ENCODE measurements at places on chromosomes 16 and 17. TPM values are rescaled to one million over a fixed set of nuclear protein-coding genes. Genes with fewer than 3 reads are reported as not detected.

TBC1D3C gene
- total RNA-seq: not detected

GRCh38 chr17:43456029-43456428 is 27.7 kb upstream of the DHX8 start:
- peaks cover 6% of the 10 kb centered on the region for H3K4me1 ChIP-seq
- H3K4me3 ChIP-seq: no peak overlapping the region
- no peaks in the 10 kb centered on the region for H3K27me3 ChIP-seq
- DNase-seq: no peak

GRCh38 chr16:55390630-55391237 is 66.7 kb downstream of the IRX6 start:
- H3K27ac ChIP-seq: no peak overlapping the region
- no peak overlapping the region for H3K4me3 ChIP-seq
- no peaks in the 10 kb centered on the region for H3K4me1 ChIP-seq
- H3K27me3 ChIP-seq: no peaks in the 10 kb centered on the region

- H3K27ac ChIP-seq: no peak overlapping the region
- peak overlapping the region; percentile 17 for H3K4me3 ChIP-seq
- no peaks in the 10 kb centered on the region for H3K4me1 ChIP-seq
- peaks cover 50% of the 10 kb centered on the region for H3K27me3 ChIP-seq
Observed at GRCh38 chr17:56597495-56597990, 4.0 kb downstream of the NOG start.

Measured in sigmoid colon (tissue), 7 donors.